Omental fat pad (tissue), 4 donors: ENCODE measurements at places on chromosomes 6 and 20. TPM values are rescaled to one million over a fixed set of nuclear protein-coding genes. Genes with fewer than 3 reads are reported as not detected.

Gene TRIM40
- total RNA-seq: not detected

Gene C20orf202
- total RNA-seq: 0.28 TPM

Gene HACE1
- total RNA-seq: 30.1 TPM

- no peak for DNase-seq
Measured at GRCh38 chr6:14924126-14925024, 321.5 kb upstream of the JARID2 start.

DNA sequence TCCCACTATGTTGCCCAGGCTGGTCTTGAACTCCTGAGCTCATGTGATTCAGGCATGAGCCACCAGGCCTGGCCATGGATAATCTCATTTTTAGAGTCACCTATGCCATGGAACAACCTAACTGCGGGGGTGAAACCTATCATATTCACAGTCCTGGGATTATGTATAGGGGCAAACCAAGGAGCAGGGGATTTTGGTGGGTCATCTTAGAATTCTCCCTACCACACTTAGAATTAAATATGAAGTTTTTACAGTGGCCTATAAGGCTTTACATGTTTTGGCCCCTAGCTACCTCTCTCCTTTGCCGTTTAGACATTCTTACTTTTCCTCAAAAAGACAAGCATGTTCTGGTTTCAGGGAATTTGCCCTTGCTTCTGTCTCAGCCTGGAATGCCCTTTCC is 20.6 kb upstream of the VEGFA start:
- DNase-seq: no peak

DNA sequence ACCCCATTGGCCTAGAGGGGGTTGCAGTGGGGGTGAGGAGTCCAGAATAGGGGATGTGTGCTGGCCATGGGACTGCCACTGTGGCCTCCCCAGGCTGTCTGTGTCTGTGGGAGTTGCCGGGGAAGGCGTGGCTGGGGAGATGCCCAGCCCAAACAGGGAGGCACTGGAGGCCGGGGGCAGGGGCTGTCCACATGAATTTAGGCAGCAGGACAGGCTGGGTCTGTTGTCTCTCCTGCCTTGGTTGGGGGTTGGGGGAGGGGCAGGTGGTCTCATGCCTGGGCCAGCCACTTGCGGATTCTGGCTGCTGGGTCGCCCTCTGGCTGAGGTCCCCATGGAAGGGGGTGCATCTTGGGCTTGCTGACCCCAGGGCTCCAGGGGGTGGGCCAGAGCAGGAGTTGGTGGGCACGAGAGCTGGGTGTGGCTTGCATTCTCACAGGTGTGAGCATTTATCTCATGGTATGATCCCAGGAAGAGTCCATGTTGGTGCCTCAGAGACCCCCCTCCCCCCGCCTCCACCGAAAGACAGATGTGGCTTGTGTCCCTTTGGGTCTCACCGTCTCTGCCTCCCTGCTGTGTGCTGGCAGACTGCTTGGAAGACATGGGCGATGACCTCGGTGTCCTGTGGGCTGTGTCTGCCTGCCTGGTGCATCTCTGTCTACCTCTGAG is 4.0 kb downstream of the SOX18 start:
- no peak for DNase-seq

GRCh38 chr6:13331516-13332348 is 3.4 kb upstream of the TBC1D7 start:
- DNase-seq: no peak

DNA sequence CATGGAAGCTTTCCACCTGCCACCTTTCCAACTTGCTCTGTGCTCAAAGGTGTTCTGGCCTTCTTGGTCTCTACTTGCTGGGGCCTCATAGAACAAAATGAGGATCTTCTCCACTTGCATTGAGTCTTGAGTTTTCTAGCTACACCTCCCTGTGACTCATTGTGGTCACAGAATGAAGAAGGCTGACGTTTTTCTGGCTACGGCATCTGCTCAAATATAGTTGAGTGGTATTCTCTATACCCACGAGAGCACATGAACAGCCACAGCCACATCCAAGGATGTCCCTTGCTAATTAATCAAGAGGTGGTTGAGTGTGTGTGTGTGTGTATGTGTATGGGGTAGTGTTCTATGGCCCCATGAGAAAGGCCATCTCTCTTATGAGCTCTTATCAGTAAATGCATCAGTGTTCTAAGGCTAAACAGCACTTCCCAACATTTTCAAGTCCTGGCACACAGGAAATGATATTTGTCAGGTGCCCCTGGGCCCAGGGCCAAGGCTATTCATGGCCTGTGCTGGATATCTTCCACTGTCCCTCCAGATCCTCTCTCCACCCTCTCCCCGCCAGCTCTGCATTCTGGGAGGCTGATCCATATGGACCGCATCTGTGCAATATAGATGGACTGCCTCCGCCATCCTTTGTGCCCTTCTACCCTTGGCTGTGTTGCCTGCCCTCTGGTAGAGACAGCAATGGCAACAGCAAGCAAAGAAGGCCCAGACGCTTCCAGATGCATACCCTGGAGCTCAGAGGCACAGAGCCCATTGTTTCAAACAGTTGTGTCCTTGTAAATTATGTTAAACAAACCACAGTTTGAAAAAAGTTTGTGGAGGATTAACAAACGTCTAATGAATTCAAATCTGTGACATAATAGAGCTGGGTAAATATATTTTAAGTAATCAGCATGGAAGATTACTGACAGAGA is 150.2 kb downstream of the LRFN2 start:
- DNase-seq: no peak

- no peak for DNase-seq
Measured at GRCh38 chr20:35698298-35699126, 640 bp downstream of the NFS1 start.

- DNase-seq: no peak
Measured at GRCh38 chr20:63186528-63187316, 29.2 kb downstream of the YTHDF1 start.

- no peak for DNase-seq
Measured at GRCh38 chr20:43191946-43192863, 2.5 kb upstream of the PTPRT start.
